ENCODE measurements at places on chromosomes 7 and 10.

GRCh38 chr7:7765422-7765821 is 47.0 kb upstream of the RPA3 start:
- DNase-seq = peak; percentile 37

DNA sequence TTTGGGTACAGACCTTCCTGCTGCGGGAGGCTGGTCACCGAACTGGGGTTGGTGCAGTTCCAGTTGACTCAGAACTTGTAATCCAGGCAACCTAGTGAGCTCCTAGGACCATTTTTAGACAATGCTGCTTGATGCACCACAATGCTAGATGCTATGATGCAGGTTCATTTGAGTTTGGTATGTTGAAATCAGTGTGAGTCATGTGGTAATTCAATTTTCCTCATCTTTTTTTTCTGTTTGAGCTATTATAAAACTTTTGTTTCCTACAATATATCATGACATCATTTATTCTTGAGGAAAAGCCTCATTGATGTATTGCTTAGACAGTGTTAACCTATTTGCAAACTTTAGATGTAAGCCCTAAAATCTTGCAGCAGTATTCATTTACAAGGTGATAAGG is 40.9 kb upstream of the MTPN start:
- peak; percentile 3 for DNase-seq

- DNase-seq = peak; percentile 22
Measured at GRCh38 chr10:122911889-122912484, 1.6 kb downstream of the FAM24A start.

- no peak for DNase-seq
Measured at GRCh38 chr10:132702601-132703418, 83.1 kb downstream of the NKX6-2 start.
